ENCODE measurements at places on chromosomes 5 and 9.

DNA sequence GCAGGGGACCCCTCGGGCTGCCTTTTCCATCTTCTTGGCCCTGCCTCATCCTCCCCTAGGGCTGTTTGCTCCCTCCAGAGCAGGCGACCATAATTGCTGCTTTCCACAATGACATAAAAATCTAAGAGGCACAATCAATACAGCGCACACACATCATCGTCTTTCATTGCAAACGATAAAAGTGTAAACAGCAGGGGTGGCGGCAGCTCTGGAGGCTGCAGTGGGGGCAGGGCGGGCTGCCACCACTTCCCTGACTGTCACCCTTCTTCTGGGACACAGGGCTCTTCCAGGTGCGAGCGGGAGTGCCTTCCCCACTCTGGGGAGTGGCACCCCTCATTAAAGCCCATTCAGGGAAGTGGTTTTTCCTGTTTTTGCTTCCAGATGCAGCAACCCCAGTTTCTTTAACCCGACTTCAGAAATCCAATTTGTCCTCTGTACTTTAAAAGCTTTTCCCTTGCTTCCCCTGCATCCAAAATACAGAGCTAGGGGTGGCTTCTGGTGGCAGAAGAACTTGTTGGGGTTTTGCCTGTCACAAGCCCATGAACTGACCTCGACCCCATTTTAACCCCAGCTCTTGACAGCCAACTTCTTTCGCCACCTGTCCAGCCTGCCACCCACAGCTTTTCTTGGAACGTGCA lies 45.7 kb downstream of the TSPAN17 start:
- DNase-seq = no peak

DNA sequence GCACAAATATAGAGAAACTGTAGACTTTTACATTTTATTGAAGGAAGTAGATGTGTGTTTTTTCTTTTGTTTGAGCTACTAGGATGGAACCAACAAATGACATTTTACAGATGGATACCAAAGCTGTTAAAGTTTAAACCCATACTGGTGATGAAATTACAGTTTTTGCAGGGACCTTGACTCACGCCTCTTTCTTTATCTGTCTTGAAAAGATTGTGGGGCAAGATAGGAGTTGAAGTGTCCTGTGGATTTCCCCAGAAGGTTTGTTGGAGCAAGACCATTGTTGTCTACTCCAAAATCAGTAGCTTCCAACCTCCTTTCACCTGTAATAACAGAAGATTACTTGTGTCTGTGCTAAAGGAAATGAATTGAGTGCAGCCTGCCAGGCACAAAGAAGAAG lies 4.1 kb upstream of the C5orf63 start:
- no peak for DNase-seq

GRCh38 chr5:157603333-157604190 lies 28.0 kb upstream of the ADAM19 start:
- peak; percentile 69 for DNase-seq

GRCh38 chr5:158117467-158118160 lies 258.7 kb upstream of the CLINT1 start:
- DNase-seq = no peak

- no peak for DNase-seq
Measured at GRCh38 chr5:119895066-119895465, 265.7 kb downstream of the FAM170A start.

- DNase-seq = no peak
Measured at GRCh38 chr5:79802406-79802805, 112.8 kb downstream of the CMYA5 start.

- no peak for DNase-seq
Measured at GRCh38 chr5:173795601-173796000, 92.5 kb upstream of the CPEB4 start.

DNA sequence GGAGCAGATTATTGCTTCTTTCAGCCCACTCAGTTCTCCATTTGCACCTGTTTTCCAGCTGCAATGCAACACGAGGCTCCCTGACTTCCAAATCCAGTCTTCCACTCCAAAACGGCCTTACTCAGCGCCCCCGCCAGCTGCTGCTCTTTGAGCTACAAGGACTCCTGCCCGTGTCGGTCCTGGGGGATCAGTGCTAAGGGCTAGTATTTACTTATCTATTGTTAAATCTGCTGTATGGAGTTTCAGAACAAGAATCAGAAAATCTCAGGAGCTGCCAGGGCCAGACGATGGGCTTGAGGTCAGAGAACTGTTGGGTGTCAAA lies 44.1 kb downstream of the OR2V1 start:
- no peak for DNase-seq

DNA sequence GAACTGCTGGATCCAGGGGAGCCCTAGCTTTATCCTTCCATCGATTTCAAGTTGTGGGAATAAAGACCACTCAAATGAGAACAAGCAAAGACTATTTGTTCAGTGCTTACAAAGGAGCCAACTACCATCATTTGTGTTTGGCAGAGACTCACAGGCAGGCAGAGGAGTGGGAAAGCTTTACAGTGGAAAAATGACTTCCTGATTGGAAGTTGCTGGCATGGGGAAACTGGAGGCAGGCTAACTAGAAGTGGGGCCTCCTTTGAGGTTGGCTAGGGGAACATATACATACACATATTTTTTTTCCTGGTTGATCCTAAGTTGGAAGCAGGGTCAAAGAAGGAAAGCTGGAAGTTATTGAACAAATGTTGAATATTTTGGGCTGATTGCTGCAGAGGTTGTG lies 121.7 kb downstream of the ACTBL2 start:
- no peak for DNase-seq

GRCh38 chr5:15574128-15574527 lies 74.1 kb downstream of the FBXL7 start:
- DNase-seq = no peak

- DNase-seq = no peak
Measured at GRCh38 chr5:65299861-65300260, 181.9 kb downstream of the ADAMTS6 start.

DNA sequence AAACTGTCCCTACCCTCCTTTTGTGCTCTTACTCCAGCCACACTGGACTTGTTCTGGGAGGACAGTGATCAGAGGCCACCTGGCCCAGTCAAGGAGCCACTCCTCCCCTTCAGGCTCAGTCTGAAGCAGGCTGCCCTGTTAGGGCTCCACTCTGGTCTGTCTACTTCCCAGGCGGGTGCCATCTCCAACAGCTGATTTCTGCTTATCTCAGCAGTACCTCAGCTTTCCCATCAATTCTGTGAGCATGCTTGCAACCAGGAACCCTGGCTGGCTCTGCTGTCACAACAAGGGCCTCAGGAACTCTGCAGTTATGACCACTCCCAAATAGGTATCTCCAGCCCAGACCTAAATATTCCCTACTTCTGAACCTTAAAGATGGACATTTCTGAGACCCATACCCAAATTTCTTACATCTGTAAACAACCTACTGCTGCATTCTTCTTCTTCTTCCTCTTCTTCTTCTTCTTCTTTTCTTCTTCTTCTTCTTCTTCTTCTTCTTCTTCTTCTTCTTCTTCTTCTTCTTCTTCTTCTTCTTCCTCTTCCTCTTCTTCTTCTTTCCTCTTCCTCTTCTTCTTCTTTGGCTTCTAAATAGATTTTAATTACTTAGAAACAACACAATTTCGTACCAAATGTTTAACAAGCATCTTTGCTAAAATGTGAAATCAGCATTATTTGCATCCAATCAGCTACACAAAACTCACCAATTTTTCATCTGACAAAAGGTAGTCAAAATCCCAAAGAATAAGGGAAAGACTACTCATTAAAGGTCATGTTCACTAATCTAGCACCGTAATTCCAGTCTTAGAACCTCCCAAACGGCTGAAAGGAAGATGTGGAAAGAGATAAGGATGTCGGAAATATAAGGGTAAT lies 13.6 kb upstream of the SLC22A4 start:
- DNase-seq = no peak

GRCh38 chr5:95365302-95366095 lies 25.7 kb upstream of the FAM81B start:
- no peak for DNase-seq
